HCT116 (cell line): ENCODE measurements at places on chromosomes 1 and 21. TPM values are rescaled to one million over a fixed set of nuclear protein-coding genes. Genes with fewer than 3 reads are reported as not detected.

GRCh38 chr1:86823386-86823785 lies 90.5 kb downstream of the SELENOF start:
- H3K27ac ChIP-seq = no peak overlapping the region
- DNase-seq = no peak
- no peaks in the 10 kb centered on the region for H3K4me1 ChIP-seq

GRCh38 chr1:92367496-92367895 lies 68.6 kb downstream of the RPAP2 start:
- no peaks in the 10 kb centered on the region for H3K27me3 ChIP-seq
- H3K36me3 ChIP-seq = no peaks in the 10 kb centered on the region
- H3K4me1 ChIP-seq = no peaks in the 10 kb centered on the region
- DNase-seq = no peak

RAB7B gene
- total RNA-seq = 0.22 TPM

- H3K36me3 ChIP-seq = no peaks in the 10 kb centered on the region
- peaks cover 10% of the 10 kb centered on the region; the same call in 1 of the 2 replicates for H3K4me1 ChIP-seq
- H3K27me3 ChIP-seq = no peaks in the 10 kb centered on the region
- H3K4me3 ChIP-seq = no peak overlapping the region
- DNase-seq = no peak
- no peak overlapping the region for H3K27ac ChIP-seq
These were observed 17.0 kb upstream of the LY9 start for GRCh38 chr1:160778976-160779375.

DNA sequence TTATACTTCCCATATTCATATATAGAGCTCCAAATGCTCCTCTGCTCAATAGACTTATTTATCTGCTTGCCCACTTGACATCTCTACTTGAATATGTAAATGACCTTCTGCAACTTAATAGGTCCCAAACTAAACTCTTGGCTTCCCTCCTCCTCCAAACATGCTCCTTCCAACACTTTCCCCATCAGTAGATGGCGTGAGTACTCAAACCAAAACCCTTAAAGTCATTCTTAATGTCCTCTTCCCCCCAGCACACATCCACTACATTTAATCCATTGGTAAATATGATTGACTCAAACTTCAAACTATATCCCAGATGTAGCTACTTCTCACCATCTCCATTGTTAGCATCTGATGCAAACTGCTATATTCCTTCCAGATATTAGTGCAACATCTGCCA lies 48.5 kb upstream of the PBX1 start:
- no peaks in the 10 kb centered on the region for H3K36me3 ChIP-seq
- no peaks in the 10 kb centered on the region; the same call in 1 of the 2 replicates for H3K27me3 ChIP-seq
- H3K4me1 ChIP-seq = no peaks in the 10 kb centered on the region
- DNase-seq = no peak

DNA sequence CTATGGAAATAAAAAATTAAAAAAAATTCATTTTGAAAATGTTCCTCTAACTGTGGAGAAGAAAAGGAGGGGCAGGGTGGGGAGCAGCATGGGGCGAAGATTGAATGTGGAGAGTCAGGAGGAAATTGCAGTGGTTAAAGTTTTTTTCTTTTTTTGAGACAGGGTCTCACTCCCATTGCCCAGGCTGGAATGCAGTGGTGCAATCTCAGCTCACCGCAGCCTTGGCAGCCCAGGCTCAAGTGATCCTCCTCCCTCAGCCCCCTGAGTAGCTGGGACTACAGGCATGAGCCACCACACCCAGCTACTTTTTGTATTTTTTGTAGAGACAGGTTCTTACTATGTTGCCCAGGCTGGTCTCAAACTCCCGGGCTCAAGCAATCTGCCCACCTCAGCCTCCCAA lies 67.6 kb downstream of the ADSS2 start:
- no peaks in the 10 kb centered on the region for H3K36me3 ChIP-seq
- H3K4me1 ChIP-seq = no peaks in the 10 kb centered on the region
- no peak overlapping the region for H3K4me3 ChIP-seq
- DNase-seq = no peak
- H3K27ac ChIP-seq = no peak overlapping the region

DNA sequence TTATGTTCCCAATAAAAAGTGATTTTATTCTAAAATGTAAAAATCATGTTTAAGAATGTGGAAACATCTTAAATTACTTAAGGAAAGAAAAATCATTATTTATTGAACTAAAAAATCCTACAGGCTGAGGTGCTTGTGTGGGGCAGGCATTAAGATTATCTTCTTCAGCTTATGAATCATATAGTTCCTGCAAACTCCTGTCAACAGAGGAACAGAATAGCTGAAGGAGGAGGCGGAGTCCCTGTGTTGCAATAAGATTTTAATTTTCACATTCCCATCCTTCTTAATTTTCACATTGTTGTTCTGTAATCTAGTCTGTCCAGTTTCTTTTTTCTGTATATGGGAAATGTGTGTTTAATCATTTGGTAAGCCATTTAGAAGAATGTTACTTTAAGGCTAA lies 20.6 kb upstream of the OLFML3 start:
- no peak overlapping the region for H3K4me3 ChIP-seq
- DNase-seq = no peak
- no peaks in the 10 kb centered on the region for H3K27me3 ChIP-seq
- no peaks in the 10 kb centered on the region for H3K4me1 ChIP-seq
- H3K27ac ChIP-seq = no peak overlapping the region
- peaks cover 16% of the 10 kb centered on the region for H3K36me3 ChIP-seq

C1QA gene
- 0.91 TPM for total RNA-seq

DNA sequence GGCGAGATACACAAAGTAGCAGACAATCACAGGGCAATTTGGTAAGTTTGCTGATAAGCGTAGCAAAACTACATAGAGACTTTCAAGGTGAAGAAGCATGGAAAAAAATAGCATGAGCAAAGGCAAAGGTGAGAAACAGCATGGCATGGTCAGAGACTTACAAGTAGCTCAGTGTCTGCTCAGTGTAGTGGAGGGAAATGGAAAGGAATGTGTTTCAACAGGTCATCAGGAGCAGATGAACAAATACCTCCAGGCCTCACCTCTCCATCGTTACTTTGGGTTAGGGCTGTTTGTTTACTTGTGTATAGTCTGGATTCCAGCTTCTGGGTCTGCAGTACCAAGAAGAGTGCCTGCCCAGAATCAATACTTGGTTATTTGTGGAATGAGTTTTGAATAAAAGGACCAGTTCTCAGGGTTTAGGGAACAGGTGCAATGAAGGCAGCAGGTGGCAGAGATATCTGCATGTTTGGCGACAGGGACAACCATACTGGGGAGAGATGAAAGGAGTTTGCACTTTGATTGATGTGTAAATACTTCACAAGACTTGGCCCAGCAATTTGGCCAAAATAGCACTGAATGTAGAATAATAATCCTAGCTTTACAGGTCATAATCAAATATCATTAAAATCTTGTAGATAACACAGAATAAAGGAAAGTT lies 97.0 kb upstream of the FGGY start:
- no peaks in the 10 kb centered on the region for H3K4me1 ChIP-seq
- H3K27me3 ChIP-seq = no peaks in the 10 kb centered on the region
- H3K4me3 ChIP-seq = no peak overlapping the region
- H3K36me3 ChIP-seq = no peaks in the 10 kb centered on the region
- H3K27ac ChIP-seq = no peak overlapping the region

- no peaks in the 10 kb centered on the region for H3K27me3 ChIP-seq
- no peaks in the 10 kb centered on the region for H3K36me3 ChIP-seq
- no peak overlapping the region for H3K27ac ChIP-seq
These were observed 203.3 kb upstream of the JUN start for GRCh38 chr1:58986996-58987767.

DNA sequence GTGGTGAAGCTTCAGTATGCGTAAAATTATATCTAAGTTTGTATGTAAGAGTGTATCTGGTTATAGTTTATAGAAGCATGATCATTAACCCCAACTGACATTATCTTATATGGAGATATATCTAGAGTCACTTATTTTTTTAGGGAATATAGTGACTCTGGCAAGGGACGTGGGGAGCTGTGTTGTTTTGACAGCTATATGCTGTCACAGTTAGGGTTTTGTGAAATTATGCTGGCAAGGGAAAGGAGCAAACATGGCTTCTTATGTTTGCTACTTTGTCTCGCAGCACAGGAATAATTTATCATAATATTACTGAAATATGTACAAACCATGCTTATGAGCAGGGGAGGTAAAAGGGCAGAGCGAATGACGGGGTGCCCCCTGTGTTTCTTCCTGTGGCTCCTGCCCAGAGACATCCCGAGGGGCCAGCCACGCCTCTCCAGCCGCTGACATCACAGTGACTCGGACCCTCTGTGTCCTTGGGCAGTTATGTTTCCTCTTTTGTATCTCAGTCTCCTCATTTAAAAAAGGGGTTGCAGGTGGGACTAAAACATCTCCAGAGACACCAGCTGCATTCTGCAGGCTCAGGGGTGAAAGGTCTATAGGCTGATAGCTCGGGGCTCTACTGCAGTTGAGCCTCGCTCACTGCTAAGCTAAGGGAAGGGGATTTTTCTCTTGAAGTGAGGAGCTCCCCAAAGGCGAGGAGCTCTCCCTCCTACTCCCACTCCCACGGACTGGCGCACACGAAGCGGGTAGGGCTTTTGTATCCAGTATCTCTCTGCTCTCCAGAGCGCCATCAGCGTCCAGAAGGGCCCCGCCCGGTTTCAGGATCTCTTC lies 14.9 kb downstream of the A3GALT2 start:
- no peak for DNase-seq
- no peak overlapping the region for H3K4me3 ChIP-seq
- H3K36me3 ChIP-seq = no peaks in the 10 kb centered on the region
- H3K27ac ChIP-seq = no peak overlapping the region
- H3K4me1 ChIP-seq = no peaks in the 10 kb centered on the region

- peaks cover 32% of the 10 kb centered on the region for H3K27me3 ChIP-seq
- no peak overlapping the region for H3K27ac ChIP-seq
- H3K4me3 ChIP-seq = no peak overlapping the region
- no peak for DNase-seq
- H3K36me3 ChIP-seq = no peaks in the 10 kb centered on the region
These were observed 59.3 kb downstream of the MAN1C1 start for GRCh38 chr1:25675729-25676476.

DNA sequence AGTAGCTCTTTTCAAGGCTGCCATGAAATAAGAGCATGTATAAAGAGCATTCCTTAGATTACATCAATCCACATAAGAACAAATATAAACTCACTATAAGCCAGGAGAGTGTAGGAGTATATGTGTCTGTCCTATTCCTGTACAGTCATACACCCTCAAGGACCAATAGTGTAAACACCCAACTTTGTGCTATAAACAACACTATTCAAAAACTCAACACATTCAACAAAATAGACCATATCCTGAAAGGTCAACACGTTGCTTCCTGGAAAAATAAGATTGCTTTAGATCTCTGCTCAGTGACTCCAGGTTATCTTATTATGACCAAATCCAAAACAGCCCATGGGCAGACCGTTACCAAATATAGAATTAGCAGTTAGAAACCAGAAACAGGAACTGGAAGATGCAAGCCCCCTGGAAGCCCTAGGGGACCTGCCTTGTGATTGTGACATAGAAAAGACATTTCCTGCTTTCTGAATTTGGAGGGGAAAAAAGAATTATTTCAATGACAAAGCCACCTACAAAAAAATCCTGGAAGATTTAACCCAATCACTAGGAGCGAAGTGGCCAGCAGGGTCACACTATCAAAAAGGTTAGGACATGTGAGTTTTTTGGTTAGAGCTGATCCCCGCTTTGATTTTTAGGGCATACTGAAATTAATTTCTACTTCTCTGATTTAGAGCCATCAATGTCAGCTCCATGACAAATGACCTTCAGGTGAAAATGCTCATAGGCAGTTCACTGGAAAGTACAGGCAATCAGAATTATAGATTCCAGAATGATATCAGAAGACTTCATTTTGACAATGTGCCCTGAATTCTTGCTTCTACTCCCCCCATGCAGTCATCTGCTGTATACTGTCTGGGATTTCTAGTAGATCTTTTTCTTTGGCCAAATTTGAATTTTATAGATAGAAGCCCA lies 59.9 kb downstream of the LRRC8C start:
- no peaks in the 10 kb centered on the region for H3K4me1 ChIP-seq
- H3K36me3 ChIP-seq = no peaks in the 10 kb centered on the region
- DNase-seq = no peak
- no peak overlapping the region for H3K27ac ChIP-seq
- no peak overlapping the region for H3K4me3 ChIP-seq

DNA sequence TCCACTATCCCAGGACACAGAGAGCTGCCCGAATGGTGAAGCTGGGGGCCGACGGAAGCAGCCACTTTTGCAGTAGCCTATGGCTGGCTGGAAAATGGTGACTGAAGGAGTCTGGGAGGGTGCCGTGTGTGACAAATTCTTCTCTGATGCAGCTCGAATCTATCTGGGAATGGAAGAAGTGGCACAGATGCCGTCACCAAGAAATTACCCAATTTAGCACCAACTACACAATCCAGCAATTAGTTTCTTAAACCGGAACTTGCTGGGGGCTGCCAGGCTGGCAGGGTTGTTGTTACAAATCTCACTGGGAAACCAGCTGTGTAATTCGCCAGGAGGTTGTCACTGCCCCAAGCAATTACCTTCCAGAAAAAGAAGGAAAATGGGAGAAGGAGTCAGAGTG lies 18.0 kb downstream of the DLGAP3 start:
- H3K27me3 ChIP-seq = peaks cover 33% of the 10 kb centered on the region
- H3K27ac ChIP-seq = no peak overlapping the region
- H3K36me3 ChIP-seq = no peaks in the 10 kb centered on the region
- no peak overlapping the region for H3K4me3 ChIP-seq
- H3K4me1 ChIP-seq = no peaks in the 10 kb centered on the region

DNA sequence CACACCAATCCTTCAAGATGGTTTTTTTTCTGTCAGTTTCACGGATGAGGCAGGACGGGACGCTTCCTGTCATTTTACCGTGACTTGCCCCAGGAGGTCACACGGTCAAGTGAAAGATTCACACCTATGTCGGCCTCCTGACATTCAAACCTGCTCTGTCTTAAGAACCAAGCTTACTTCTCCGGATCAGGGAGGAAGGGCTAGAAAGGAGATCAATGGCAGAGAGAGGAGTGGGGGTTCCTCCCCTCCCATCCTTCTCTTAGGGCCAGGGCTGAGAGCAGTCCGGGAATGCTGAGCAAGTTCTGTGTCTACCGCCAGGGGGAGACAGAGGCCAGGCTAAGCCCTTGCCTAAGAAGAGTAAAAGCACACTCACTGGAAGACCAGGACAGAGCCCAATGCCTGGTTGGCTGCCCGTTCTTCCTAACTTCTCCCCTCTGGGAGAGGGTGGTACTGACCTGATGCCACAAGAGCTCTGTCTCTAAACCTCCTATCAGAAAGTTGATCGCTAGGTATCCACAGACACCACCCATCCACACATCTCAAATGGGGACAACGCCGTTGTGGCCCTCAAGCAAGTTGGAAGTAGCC lies 1.1 kb upstream of the PPM1J start:
- no peak overlapping the region for H3K27ac ChIP-seq
- peak overlapping the region; percentile 75 for H3K4me3 ChIP-seq
- H3K4me1 ChIP-seq = peaks cover 18% of the 10 kb centered on the region
- H3K27me3 ChIP-seq = no peaks in the 10 kb centered on the region
- H3K36me3 ChIP-seq = no peaks in the 10 kb centered on the region
- DNase-seq = peak; percentile 89
